Lower lobe of right lung (tissue), 2 donors: ENCODE measurements at places on chromosomes 16 and 17.
A peak's percentile ranks its signal among the peaks of the same experiment; 100 is the strongest.

DNA sequence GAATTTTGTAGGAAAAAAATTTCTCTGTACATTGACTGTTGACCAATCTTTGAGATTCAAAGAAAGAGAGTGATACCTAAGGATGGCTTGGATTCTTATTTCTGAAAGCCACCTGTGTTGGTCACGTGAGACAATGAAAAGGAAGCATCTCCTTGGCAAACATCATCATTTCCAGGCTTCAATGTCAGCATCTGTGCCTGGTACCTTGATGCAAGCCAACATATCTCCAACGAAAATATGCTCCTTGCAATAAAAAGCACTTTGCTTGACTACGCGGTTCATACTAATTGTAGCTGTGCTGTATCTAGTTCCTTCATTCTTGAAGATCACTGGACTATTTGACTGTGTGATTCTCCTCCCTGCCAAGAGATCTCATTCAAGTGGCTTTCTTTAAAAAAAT, 503.4 kb upstream of the PSMD7 start:
- no peak for DNase-seq

DNA sequence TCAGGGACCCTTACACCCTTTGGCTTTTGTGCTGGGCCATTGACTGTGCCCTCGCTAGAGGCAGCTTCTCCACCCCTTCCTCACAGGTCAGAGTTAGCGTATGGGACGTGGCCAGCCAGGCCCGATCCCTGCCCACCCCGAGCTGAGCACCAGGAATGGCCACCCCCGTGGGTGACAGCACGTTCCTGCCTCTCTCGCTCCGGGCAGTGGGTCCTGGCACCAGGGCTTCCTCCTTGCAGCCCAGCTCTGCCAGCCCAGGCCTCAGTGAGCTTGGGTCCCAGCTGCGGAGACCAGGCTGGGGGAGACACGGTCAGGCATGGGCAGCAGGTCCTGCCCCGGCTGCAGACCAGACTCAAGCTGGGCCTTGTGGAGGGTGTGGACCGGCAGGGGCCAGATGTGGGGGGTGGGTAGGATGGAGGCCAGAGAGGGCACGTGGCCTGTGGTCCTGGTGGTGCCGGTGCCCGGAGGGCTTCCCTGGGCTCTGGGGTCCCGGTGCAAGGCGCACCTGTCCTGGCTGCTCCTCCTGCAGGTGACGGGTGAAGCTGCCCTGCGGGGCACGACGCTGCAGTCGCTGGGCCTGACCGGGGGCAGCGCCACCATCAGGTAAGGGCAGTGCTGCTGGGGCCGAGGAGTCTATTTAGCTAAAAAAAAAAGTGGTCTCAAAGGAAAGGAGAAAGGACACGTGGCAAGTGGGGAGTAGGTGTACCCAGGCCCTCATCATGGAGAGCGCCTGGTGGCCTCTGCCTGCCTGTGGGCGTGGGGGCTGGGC, 18.2 kb downstream of the ASPSCR1 start:
- no peak for DNase-seq

GRCh38 chr16:704047-704446, 1.6 kb downstream of the FBXL16 start:
- DNase-seq: no peak

GRCh38 chr16:69089091-69089910, 16.2 kb upstream of the HAS3 start:
- peak; percentile 51 for DNase-seq

- no peak for DNase-seq
Measured at GRCh38 chr16:78852081-78852635, 748.4 kb downstream of the MAF start.

DNA sequence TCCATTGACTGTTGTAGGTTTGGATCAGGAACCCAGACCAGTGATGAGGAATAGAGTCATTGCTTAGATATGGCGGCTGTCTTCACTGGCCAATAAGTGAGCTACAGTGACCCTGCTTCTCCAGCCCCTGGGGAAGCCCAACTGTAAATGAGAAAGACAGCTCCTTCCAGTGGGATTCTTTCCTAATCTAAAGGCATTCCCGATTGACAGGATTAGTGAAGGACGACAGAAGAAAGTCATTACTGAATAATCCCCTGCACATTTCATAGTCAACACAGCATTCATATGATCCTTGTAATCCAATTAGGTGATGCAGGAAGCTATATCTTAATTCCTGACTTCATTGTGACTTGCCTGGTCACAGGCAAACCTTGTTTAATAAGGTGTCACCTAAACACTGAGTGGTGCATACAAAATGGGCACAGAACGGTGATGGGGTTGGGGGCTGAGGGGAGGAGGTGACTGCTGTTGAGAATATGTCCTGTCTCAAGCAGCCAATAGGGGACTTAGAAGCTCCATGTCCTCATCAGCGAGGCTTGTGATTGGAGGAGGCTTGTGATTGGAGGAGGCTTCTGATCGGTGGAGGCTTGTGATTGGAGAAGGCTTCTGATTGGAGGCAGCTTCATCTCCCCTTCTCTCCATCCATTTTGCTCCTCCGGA, 242.6 kb downstream of the XYLT1 start:
- no peak for DNase-seq

DNA sequence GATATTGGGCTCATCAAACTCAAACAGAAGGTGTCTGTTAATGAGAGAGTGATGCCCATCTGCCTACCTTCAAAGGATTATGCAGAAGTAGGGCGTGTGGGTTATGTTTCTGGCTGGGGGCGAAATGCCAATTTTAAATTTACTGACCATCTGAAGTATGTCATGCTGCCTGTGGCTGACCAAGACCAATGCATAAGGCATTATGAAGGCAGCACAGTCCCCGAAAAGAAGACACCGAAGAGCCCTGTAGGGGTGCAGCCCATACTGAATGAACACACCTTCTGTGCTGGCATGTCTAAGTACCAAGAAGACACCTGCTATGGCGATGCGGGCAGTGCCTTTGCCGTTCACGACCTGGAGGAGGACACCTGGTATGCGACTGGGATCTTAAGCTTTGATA, 2.6 kb upstream of the HPR start:
- no peak for DNase-seq

- no peak for DNase-seq
Measured at GRCh38 chr17:5793899-5794298, 209.6 kb upstream of the NLRP1 start.

- DNase-seq: peak; percentile 89
Measured at GRCh38 chr17:50102164-50102991, 7.2 kb downstream of the PDK2 start.

GRCh38 chr16:89060207-89060794, 33.4 kb upstream of the ACSF3 start:
- DNase-seq: no peak
